Upper lobe of left lung (tissue), 6 donors: ENCODE measurements at places on chromosomes 16 and 17. TPM values are rescaled to one million over a fixed set of nuclear protein-coding genes. Genes with fewer than 3 reads are reported as not detected.
A peak's percentile ranks its signal among the peaks of the same experiment; 100 is the strongest.

GRCh38 chr17:54694287-54694887 is 206.3 kb upstream of the TOM1L1 start:
- H3K27ac ChIP-seq, result no peak overlapping the region
- H3K36me3 ChIP-seq, result no peaks in the 10 kb centered on the region
- no peaks in the 10 kb centered on the region for H3K27me3 ChIP-seq
- no peak for DNase-seq
- no peaks in the 10 kb centered on the region for H3K4me1 ChIP-seq

DNA sequence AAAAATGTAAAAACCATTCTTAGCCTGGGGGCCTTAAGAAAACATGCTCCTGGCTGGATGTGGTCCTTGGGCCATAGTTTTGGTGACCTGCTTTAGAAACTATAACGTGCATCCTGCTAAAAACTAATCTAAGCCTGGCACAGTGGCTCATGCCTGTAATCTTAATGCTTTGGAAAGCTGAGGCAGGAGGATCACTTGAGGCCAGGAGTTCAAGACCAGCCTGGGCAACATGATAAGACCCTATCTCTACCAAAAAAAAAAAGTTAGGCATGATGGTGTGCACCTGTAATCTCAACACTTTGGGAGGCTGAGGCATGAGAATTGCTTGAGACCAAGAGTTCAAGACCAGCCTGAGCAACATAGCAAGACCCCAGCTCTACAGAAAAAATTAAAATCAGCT is 183.8 kb upstream of the CHMP6 start:
- DNase-seq, result no peak
- no peak overlapping the region for H3K4me3 ChIP-seq
- H3K36me3 ChIP-seq, result no peaks in the 10 kb centered on the region
- no peak overlapping the region for H3K27ac ChIP-seq

DNA sequence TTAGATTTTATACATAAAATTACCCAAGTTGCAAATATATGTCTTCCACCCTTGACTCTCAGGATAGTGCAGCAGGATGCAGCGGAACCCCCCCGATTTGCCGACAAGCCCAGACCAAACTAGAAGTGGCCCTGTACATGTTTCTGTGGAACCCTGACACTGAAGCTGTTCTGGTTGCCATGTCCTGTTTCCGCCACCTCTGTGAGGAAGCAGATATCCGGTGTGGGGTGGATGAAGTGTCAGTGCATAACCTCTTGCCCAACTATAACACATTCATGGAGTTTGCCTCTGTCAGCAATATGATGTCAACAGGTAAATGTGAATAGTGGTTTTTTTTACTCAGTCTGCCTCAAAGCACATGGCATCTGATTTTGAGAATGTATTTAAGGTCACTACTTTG is 70.7 kb downstream of the OMG start:
- no peaks in the 10 kb centered on the region for H3K36me3 ChIP-seq
- H3K4me1 ChIP-seq, result no peaks in the 10 kb centered on the region
- H3K27me3 ChIP-seq, result no peaks in the 10 kb centered on the region
- no peak for DNase-seq
- no peak overlapping the region for H3K4me3 ChIP-seq

GRCh38 chr17:49635121-49635520 is 42.8 kb downstream of the SPOP start:
- no peak for DNase-seq
- H3K27ac ChIP-seq, result no peak overlapping the region
- no peaks in the 10 kb centered on the region for H3K27me3 ChIP-seq
- no peaks in the 10 kb centered on the region for H3K36me3 ChIP-seq
- no peak overlapping the region for H3K4me3 ChIP-seq

DNA sequence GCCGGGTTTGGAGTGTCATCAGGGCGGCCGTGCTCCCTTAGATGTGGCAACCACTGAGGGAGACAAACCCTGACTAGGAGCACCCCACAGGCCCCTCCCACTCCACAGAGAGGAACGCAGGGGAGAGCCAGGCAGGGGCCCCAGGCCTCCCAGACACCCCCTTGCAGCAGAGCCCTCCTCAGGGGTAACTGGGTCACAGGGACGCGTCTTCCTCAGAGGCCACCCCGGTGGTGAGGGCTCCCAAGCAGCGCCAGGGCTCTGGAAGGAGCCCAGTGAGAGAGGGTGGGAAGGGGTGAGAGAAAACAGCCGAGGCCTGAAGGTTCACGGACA is 11.4 kb downstream of the FSCN2 start:
- H3K4me1 ChIP-seq, result peaks cover 15% of the 10 kb centered on the region
- no peak overlapping the region for H3K4me3 ChIP-seq
- no peak overlapping the region for H3K27ac ChIP-seq

- H3K27me3 ChIP-seq, result no peaks in the 10 kb centered on the region
- no peak for DNase-seq
- no peak overlapping the region for H3K27ac ChIP-seq
- H3K4me3 ChIP-seq, result no peak overlapping the region
Observed at GRCh38 chr17:46003907-46004748, 5.1 kb downstream of the STH start.

GRCh38 chr16:31810863-31811262 is 62.7 kb upstream of the ZNF267 start:
- H3K4me1 ChIP-seq, result no peaks in the 10 kb centered on the region
- no peak for DNase-seq
- no peak overlapping the region for H3K27ac ChIP-seq
- H3K4me3 ChIP-seq, result no peak overlapping the region

DNA sequence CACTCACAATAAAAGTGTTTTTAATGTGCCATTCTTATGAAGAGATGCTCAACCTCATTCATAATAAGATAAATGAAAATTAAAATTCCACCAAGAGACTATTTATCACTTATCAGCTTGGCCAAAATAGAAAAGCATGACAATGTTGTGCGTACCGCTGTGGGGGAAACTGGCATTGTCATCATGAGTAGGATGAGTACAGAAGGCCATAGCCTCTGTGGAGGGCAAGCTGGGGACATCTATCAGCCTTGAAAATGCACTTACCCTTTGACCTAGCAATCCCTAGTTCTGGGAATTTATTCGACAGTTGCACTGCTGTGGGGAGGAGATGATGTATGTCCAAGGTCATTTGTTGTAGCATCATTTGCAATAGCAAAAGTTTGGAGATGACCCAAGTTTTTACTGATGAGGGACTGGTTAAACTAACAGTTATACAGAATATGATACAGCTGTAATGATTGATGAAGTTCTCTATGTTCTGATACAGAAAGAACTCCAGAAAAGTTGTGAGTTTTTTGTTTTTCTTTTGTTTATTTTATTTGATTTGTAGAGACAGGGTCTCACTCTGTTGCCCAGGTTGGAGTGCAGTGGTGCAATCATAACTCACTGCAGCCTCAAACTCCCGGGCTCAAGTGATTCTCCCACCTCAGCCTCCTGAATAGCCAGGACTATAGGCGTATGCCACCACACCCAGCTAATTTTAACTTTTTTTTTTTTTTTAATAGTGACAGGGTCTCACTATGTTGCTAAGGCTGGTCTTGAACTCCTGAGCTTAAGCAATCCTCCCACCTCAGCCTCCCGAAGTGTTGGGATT is 13.7 kb upstream of the PRKCB start:
- no peak overlapping the region for H3K4me3 ChIP-seq
- no peaks in the 10 kb centered on the region for H3K27me3 ChIP-seq
- no peaks in the 10 kb centered on the region for H3K36me3 ChIP-seq
- no peak overlapping the region for H3K27ac ChIP-seq

GRCh38 chr16:23836404-23837311 is 875 bp downstream of the PRKCB start:
- no peaks in the 10 kb centered on the region for H3K27me3 ChIP-seq
- H3K4me1 ChIP-seq, result peaks cover 5% of the 10 kb centered on the region
- H3K4me3 ChIP-seq, result peak overlapping the region; percentile 61
- peak overlapping the region; percentile 46 for H3K27ac ChIP-seq
- peak; percentile 69 for DNase-seq

The CES1 gene
- total RNA-seq, result 110 TPM

The APPBP2 gene
- total RNA-seq, result 22.0 TPM

The DNAAF1 gene
- 43.9 TPM for total RNA-seq

The FZD2 gene
- 4.2 TPM for total RNA-seq
